ENCODE measurements at places on chromosomes 6 and 20.

DNA sequence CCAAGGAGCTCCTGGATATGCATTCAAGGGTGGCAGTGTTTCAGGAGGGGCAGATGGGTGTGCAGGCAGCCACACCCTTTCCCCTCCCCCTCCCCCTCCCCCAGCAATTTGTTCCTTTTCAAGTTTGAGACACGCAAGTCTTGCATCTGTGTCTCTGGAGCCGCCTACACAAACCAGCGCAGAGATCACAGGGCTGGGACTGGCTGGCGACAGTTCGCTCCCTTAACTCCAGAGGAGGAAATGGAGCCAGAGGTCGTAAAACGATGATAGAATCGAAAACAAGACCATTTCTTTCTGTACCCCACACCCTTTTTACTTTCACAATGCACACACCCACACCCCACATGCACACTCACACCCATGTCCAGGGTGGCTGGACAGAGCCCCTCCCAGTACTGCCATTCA lies 163.1 kb downstream of the LY86 start:
- no peak for DNase-seq

DNA sequence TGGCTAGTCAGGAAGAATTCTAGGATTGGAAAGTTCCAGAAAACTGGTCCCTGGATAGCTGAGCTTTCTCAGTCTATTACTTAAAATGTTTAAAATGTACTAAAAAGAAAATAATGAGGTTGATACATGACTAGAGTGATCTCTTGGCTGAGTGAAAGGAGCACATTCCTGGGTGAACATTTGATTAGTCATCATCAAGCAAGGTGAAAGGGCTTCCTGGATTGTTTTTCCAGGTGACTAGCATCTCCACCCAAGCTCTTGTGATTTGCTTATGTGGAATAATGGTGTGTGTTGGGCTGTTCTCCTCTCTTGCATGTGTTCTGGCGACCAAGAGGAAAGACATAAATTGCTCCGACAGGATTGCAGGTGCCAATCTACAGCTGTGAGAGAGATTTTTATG lies 42.9 kb downstream of the PKIB start:
- peak; percentile 63 for DNase-seq

- no peak for DNase-seq
Measured at GRCh38 chr6:13311155-13311554, 17.2 kb downstream of the TBC1D7 start.

- no peak for DNase-seq
Measured at GRCh38 chr20:32110173-32110704, 725 bp downstream of the TM9SF4 start.

GRCh38 chr20:25643716-25644115 lies 19.9 kb upstream of the NANP start:
- no peak for DNase-seq

GRCh38 chr6:106866875-106867658 lies 107.5 kb downstream of the CD24 start:
- no peak for DNase-seq

DNA sequence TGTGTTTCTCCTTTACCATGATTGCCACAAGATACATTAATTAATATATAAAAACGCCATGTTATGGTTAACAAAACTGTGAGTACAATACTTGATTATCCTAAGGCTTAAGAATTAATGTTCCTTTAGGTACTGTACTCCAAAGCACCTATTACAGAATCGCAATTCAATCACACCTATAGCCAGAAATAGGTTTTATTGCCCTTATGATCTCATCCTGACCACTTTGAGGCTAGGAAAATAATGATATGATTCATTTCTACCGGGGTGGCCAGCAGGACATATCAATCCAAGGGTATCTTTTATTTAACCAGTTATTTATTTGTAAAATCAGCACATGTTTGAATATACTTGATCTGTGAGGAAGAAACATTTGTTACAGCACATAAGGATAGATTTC lies 396.6 kb upstream of the GJE1 start:
- no peak for DNase-seq

GRCh38 chr20:48667481-48667880 lies 160.3 kb downstream of the PREX1 start:
- no peak for DNase-seq

DNA sequence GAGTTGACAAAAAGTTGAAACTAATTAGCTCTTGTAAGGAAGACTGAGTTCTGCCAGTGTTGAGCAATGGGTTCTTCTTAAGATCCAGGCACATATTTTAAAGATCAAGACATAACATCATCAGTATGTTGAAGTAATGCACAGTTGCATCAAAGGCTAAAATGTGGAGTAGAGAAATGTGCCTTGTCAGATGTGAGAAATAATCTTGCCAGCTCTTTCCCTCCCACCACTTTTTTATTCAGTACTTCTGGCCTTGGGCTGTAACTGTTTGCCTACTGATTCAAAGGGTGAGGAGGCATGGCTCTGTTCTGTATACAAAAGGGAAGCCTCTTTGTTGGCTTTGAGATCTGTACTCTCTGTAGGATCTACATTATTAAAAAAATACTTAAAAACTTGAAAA lies 13.1 kb downstream of the PKIB start:
- DNase-seq = no peak

- DNase-seq = no peak
Measured at GRCh38 chr6:125519367-125519766, 217.6 kb upstream of the HDDC2 start.

- DNase-seq = no peak
Measured at GRCh38 chr6:30749554-30750378, 5.4 kb upstream of the IER3 start.

DNA sequence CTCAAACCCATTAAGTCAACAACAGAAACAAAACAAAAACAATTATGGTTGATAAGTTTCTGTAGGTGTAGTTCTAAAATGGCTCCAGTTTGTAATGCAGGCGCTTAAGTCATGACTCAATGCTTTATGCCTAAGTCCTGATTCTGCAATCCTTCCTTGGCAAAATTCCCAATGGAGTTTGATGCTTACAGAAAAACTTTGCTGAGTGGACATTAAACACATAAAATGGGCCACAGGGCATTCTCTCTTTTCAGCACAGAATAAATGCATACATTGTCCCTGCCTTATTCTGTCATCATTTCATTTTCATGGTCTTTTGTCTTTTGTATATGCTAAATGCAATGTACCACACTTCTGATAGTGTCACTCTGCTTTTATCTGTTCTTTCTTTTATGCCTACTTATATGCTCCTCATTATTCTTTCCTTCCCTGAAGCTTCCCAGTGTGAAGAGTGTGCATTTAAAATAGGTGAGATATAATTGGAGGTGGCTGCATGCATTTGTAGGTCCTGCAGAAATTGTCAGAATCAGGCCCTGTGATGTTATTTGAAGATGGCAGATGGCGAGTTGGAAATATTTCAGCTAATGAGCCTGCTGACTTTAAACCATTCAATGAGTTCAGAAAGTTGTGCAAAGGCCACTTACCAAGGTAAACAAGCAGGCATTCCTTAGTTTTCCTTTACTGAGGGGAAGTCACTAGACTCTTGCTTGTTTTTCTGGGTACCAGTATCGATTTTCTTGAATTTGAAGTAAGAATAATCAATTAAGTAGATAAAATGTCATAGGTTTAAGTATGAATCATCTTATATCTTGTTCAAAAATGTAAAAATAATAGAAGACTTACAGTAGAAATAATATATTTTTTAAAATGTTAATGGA lies 313.1 kb downstream of the TRDN start:
- DNase-seq = peak; percentile 4

DNA sequence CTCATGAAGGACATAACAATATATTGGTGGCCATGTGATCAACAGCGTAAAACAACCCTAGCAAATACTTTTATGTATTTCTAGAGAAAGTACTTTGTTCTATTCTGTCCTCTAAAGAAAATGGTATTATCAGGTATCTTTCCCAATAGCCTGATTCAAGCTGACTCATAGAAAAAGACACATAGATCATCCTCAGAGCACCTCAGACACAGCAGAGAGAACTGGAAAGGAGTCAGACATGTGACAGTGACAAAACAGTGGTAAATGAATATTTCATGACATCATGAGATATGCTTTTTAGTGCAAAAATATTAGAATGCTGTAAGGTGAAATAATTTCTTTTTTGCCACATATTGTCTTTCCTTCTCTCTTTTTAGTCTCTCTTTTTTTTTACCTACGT lies 1355.0 kb upstream of the MAP3K7 start:
- DNase-seq = no peak

DNA sequence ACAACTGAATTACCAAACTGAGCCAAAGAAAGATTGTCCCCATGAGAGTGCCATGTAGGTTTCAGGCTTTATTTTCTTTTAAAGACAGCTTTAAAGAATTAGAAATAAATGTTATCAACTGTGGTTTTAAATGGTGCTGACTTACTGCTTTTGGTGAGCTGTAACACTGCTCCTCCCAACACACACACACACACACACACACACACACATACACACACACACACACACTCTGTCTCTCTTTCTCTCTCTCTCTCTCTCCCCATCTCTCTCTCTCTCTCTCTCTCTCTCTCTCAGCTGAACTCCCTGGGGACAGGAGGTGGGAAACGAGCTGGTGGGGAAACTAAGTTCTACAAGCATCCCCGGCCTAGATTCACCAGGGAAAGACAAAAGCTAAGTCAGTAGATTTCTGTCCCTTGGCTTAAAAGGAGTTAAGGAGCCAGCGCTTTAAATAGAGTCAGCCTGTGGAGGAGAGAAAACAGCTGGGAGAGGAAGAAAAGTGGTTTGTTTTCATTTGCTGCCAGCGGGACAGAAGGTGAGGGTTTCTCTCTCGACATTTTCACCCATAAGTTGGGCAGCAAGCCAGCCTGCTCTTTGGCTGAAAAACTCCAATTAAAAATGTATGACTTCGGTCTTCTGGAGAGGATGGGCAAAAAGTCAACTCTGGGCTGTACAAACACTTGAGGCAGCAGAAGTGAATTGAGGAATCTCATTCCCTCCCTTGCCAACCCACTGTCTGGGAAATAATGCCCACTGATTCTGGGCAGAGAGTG lies 27.4 kb downstream of the CBLN4 start:
- DNase-seq = no peak

- no peak for DNase-seq
Measured at GRCh38 chr20:8718279-8718678, 350.6 kb upstream of the PLCB4 start.

- no peak for DNase-seq
Measured at GRCh38 chr6:56821005-56821432, 133.9 kb upstream of the BEND6 start.

DNA sequence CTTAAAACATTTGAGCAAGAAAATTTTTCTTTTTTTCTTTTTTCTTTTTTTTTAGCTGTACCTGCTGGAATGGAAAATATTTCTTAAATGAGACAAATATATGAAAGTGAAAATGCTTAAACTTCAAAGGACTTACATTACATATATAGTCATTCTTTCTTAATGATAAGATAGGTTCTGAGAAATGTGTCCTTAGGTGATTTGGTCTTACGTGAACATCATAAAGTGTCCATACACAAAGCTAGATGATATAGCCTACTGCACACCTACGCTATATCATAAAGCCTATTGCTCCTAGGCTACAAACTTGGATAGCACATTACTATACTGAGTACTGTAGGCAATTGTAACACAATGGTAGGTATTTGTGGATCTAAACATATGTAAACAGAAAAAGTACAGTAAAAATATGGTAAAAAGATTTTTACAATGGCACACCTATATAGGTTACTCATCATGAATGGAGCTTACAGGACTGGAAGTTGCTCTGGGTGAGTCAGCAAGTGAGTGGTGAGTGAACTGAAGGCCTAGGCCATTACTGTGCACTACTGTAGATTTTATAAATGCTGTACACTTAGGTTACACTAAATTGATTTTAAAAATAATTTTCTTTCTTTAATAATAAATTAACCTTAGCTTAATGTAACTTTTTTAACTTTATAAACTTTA lies 54.6 kb downstream of the RPP21 start:
- peak; percentile 29 for DNase-seq

GRCh38 chr6:36267731-36268477 lies 2.0 kb upstream of the PNPLA1 start:
- DNase-seq = no peak

DNA sequence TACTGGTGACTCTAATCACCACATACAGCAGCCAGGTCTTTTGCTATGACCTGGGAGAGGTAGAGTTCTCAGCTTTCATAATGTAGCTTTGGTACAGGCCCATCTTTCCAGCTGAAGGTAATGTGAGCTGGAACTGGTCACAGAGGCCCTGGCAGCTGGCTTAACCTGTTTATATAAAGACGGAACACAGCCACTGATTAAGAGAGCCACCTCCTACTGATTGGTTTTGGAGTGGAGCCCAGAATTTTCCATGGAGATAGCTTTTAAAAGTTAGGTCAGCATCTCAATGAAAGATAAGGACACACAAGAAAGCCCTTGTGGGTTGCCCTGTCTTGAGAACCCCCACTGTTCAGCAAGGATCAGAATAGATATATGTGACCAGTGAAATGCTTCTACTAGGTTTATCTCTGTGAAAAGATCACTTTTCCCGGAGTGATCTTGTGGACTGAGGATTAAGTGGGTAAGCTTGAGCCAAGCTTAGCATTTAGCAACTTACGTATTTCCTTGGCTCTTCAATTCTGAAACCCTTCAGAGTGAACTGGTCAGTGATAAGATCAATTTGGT lies 213.7 kb upstream of the CITED2 start:
- no peak for DNase-seq

DNA sequence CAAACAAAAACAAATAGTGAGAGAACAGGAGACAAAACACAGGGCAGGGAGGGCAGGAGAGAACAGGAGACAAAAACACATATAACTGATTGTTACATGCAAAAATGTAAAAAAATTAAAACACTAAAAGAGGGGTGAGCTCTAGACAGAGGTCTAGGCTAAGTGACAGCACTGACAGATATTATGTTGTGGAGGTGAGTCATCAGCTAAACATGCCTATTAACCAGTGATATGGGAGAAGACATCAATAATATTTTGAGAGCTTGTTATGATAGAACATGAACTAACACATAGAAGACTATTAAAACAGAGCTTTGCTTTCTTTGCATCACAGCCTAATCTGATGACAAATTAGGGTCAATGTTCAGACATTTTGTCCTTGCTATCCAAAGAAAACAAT lies 972.7 kb downstream of the PRIM2 start:
- no peak for DNase-seq

DNA sequence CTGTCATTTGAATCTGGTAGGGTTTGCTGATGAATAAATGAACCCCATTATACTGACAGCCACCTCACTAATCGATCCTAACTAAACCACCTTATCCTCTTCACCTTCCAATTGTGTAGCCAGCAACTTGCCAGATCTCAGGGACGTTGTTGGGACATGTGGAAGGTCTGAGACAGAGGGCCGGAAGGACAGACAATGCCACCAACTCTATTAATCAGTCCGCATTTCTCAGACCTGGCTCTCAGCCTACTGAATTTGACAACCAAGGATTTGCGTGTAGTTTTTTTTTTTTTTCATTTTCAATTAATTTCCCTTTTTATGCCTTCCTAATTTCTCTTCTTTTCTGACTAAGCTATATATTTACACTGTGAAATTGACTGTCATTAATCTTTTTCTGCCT lies 122.5 kb downstream of the CARMIL1 start:
- no peak for DNase-seq

GRCh38 chr20:5511082-5511481 lies 194.3 kb upstream of the PROKR2 start:
- DNase-seq = no peak

DNA sequence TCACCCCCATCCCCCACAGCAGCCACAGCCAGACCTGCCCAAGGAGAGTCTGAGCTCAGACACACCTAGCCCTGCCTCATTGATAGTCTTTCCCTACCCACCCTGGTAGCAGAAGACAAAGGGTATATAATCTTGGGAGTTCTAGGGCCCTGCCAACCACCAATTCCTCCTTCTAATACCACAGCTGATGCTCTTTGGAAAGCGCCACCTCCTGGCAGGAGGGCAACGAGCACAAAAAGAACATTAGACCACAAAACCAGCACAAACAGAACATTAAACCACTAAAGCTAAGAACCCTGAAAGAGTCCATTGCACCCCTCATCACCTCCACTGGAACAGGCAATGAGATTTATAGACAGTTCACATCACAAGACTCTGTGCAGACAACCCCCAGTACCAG lies 195.8 kb upstream of the FUT9 start:
- DNase-seq = no peak

All from RWPE1 (cell line).